ENCODE measurements at places on chromosomes 11 and 22. TPM values are rescaled to one million over a fixed set of nuclear protein-coding genes. Genes with fewer than 3 reads are reported as not detected.

DNA sequence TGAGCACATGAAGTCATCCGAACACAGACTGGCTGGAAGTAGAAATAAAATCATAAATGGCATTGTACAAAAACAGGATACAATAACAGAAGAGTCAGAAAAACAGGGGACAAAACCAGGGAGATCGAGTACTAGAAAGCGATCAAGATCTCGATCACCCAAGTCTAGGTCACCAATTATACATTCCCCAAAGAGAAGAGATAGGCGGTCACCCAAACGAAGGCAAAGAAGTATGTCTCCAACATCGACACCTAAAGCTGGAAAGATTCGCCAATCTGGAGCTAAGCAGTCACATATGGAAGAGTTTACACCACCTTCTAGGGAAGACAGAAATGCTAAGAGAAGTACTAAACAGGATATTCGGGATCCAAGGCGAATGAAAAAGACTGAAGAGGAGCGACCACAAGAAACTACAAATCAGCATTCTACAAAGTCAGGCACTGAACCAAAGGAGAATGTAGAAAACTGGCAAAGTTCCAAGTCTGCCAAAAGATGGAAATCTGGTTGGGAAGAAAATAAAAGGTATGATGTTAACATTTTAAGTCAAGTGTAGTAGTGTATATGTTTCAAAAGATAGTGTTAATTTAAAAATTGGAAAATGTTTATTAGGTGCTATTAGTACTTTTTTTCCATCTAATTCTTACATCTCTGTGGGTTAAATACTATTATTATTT is 9.4 kb downstream of the PCF11 start:
- no peak overlapping the region for H3K27ac ChIP-seq
- H3K4me3 ChIP-seq: no peak overlapping the region
- DNase-seq: no peak
- peaks cover 96% of the 10 kb centered on the region for H3K36me3 ChIP-seq
- no peaks in the 10 kb centered on the region for H3K4me1 ChIP-seq

DNA sequence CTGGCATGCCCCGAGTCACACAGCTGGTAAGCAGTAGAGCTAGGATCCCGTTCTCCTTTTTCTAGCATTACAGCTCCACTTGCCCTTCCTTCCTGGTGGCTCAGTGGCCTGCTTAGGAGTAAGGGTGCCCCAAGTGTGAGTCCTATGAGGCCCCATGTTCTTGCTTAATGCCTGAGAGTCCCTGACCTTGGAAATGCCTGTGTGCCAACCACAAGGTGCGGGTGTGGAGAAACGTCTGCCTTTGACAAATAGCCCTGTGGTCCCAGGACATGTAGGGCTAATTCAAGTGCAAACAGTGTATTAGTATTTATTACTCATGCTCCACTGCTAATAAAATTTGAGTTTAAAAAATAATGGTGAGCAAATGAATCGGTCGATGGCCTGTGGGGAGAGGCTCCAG is 18.4 kb downstream of the GRIK4 start:
- H3K4me3 ChIP-seq: no peak overlapping the region
- no peaks in the 10 kb centered on the region for H3K36me3 ChIP-seq
- peaks cover 6% of the 10 kb centered on the region for H3K4me1 ChIP-seq
- DNase-seq: no peak

GRCh38 chr22:30782613-30783012 is 87.9 kb downstream of the OSBP2 start:
- H3K27ac ChIP-seq: no peak overlapping the region
- no peaks in the 10 kb centered on the region for H3K27me3 ChIP-seq
- no peak overlapping the region for H3K4me3 ChIP-seq
- no peak for DNase-seq
- H3K36me3 ChIP-seq: no peaks in the 10 kb centered on the region
- no peaks in the 10 kb centered on the region for H3K4me1 ChIP-seq

DNA sequence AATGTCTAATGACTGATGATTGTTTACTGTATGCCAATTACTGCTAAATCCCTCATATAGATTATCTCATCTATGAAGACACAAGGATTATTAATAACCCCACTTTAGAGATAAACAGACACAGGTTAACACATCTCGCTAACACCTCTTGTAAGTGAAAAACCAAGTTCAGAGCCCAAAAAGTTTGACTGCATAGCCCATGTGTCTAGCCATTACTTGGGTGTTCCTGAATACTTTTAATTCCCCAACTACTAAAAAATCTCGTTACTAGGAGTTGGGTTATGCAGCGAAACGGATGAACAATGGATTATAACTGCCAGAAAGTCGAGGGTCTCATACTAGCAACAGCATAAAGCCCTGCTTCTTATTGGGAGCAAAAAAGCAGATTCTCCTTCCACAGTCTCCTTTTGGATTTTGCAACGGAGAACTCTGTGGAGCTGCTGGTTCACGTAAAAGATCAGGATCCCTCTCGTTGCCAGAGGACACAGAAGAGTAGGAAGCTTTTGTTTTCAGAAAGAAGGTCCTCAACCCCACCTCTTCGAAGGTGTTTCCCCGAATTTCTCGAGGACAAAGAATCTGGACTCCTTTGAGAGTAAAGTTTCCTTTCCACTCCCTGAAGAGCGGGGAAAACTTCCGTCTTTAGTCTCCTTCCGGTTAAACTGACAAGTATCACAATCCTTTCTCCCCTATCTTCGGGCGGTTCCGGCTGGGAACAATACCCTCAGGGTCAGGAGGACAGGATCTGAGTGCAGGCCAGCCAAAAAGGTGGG is 979 bp downstream of the ZBED5 start:
- peaks cover 42% of the 10 kb centered on the region for H3K4me1 ChIP-seq
- H3K27me3 ChIP-seq: no peaks in the 10 kb centered on the region
- no peak for DNase-seq
- peaks cover 44% of the 10 kb centered on the region for H3K36me3 ChIP-seq
- H3K27ac ChIP-seq: peak overlapping the region; percentile 99

Gene PATE4
- not detected for total RNA-seq

Gene UNC93B1
- total RNA-seq: 8.5 TPM

Gene F2
- total RNA-seq: not detected

Gene OR5P2
- total RNA-seq: not detected

DNA sequence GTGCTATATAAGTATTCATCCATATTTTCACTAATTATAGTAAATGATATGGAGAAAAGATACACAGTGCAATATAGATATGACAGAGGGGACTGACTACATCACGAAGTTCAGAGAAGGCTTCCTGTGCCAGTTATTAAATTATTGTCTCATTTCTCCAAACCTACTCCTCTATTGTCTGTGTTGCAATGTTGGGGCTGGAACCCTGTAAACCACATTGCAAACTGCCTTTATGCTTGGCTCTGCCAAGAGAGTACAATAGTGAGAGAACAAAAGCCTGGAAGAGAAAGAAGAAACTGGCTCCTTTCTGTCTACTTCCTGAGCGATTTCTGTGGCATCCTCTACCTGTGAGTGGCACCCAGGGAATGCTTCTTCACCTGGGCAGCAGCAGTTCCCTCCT is 46.4 kb downstream of the ME3 start:
- H3K4me1 ChIP-seq: peaks cover 66% of the 10 kb centered on the region
- DNase-seq: no peak
- no peaks in the 10 kb centered on the region for H3K36me3 ChIP-seq
- H3K27me3 ChIP-seq: no peaks in the 10 kb centered on the region
- H3K4me3 ChIP-seq: no peak overlapping the region

DNA sequence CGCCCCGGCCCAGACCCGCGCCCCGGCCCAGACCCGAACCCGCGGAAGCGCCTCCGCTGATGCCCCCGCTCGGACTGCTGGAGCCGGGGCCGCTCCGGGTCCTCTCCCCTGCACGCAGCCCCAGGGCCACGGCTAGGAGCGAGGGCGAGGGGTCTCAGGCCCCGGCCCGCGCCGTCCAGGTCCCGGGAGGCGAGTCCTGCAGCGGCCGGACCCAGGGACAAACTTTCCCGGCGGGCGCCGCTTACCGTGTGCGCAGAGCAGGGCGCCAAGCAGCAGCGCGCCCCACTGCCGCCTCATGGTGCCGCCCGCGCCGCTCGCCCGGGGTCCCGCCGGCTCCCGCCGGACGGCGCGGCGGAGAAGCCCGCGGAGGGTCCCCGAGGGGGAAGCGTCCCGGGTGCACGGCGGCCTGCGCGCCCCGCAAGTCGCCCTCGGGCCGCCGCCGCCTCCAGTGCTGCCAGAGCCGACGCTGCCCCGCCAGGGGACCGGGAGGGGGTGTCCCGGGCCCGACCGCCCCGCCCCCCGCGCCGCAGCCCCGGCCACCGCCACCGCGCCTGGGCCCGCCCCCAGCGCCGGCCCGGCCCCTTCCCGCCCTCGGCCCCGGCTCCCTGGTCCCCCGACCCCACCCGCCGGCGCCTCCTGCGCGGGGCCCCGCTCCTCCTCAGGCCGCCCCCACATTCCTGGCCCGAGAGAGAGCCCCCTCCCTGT is at the start of gene LRP4:
LRP4 (minus strand) TSS at position 468 of the 705 bp plus-strand sequence; CDS start at position 297, 171 bp downstream.
- peak; percentile 66 for DNase-seq
- H3K36me3 ChIP-seq: no peaks in the 10 kb centered on the region
- peak within 1 kb of the TSS; percentile 42 for H3K4me3 ChIP-seq
- peaks cover 71% of the 10 kb centered on the region for H3K4me1 ChIP-seq
- H3K27me3 ChIP-seq: peaks cover 62% of the 10 kb centered on the region
- peak within 1 kb of the TSS; percentile 70 for H3K27ac ChIP-seq

DNA sequence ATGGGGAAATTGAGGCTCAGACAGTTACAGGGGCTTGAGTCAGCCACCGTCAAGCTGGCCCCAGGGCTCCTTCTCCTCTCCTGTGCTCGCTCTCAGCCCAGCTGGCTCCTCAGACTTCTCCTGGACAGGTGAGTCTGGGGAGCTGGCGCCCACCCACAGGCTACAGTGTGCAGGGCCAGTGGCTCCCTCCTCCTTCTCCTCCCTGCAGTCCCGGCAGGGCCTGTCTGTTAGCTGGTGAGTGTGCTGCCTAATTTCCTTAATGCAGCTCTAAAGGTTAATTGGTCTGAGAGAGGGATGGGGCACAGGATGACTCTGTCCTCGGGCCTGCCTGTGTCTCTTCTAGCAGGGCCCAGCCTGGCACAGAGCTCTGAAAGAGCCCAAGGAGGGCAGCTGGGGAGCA is 31.7 kb downstream of the LMO1 start:
- no peak overlapping the region for H3K4me3 ChIP-seq
- DNase-seq: no peak
- H3K27me3 ChIP-seq: no peaks in the 10 kb centered on the region
- H3K36me3 ChIP-seq: no peaks in the 10 kb centered on the region

DNA sequence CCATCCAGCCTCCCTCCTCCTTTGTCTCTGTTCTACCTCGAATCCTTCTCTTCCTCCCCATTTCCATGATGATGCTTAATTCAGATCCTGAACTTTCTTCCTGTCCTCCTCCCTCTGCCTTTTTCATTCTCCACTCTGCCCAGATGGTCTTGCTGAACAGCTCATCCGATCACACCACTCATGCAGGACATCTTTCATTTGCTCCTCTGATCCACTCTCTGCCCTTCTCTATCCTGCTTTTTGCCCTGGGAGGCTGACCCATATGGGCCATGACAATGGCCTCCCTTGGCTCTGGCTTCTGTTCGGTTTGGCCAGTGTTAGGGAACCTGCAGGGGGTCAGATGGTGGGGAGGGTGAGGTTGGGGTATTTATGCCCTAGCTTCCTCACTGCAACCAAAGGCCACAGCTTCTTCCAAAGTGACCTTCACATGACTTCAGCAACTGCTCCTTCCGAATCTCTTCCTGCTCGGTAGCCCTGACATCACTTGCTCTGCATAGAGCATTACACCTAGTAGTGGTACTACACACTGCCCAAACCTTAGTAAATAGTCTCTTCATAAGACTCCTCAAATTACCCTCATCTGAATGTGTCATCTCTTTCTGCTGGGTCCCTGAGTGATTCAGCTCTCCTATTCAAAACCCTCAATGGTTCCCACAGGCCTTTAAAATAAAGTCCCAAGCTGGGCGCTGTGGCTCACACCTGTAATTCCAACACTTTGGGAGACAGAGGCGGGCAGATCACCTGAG is 32.7 kb upstream of the MICAL2 start:
- no peak for DNase-seq
- no peak overlapping the region for H3K27ac ChIP-seq
- no peaks in the 10 kb centered on the region for H3K36me3 ChIP-seq
- H3K4me1 ChIP-seq: peaks cover 12% of the 10 kb centered on the region
- H3K4me3 ChIP-seq: no peak overlapping the region

Measured in heart right ventricle (tissue), 16 donors.